Epithelial cell of proximal tubule (primary cell): ENCODE measurements at places on chromosomes 1 and 21. TPM values are rescaled to one million over a fixed set of nuclear protein-coding genes. Genes with fewer than 3 reads are reported as not detected.

The SGIP1 gene
- 6.9 and 8.3 TPM in 2 replicates for total RNA-seq

The SH2D2A gene
- total RNA-seq = 2.0 and 3.5 TPM in 2 replicates

The CELA2B gene
- total RNA-seq = not detected in 2 replicates

The LCE2C gene
- total RNA-seq = not detected in 2 replicates

The SLAMF6 gene
- not detected in 2 replicates for total RNA-seq

The CELA3A gene
- total RNA-seq = not detected in 2 replicates

The HORMAD1 gene
- total RNA-seq = not detected in 2 replicates
